ENCODE measurements at places on chromosomes 2 and 18. TPM values are rescaled to one million over a fixed set of nuclear protein-coding genes. Genes with fewer than 3 reads are reported as not detected.

COLEC11 gene
- 0.35 TPM for total RNA-seq

TXNL1 gene
- 46.0 TPM for total RNA-seq

CTNNA2 gene
- total RNA-seq: not detected

RGPD5 gene
- 16.5 TPM for total RNA-seq

LRATD1 gene
- 0.04 TPM for total RNA-seq

ASB3 gene
- 27.3 TPM for total RNA-seq

PRSS56 gene
- not detected for total RNA-seq

GPAT2 gene
- total RNA-seq: 6.3 TPM

GLB1L gene
- 5.9 TPM for total RNA-seq

C2orf80 gene
- not detected for total RNA-seq

PID1 gene
- not detected for total RNA-seq

DUSP2 gene
- 0.53 TPM for total RNA-seq

DOK1 gene
- 15.7 TPM for total RNA-seq

OXER1 gene
- total RNA-seq: not detected
